ENCODE measurements at places on chromosomes 16 and 17. TPM values are rescaled to one million over a fixed set of nuclear protein-coding genes. Genes with fewer than 3 reads are reported as not detected.

NOG gene
- total RNA-seq: 4.8 TPM

DNA sequence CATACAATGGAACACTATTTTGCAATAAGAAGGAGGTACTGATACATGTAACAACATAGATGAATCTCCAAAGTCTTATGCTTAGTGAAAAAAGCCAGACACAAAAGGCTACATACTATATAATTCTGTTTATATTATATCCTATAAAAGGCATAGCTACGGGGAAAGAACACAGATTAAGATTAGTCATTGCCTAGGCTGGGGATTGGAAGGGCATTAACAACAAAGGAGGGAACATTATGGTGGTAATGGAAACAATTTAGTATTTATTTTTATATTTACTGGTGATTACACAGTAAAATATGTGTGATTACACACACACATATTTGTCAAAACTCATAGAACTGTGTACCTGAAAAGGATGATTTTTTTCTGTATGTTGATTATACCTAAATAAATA, 278.1 kb downstream of the ZFHX3 start:
- DNase-seq: no peak
- H3K4me1 ChIP-seq: no peaks in the 10 kb centered on the region
- no peaks in the 10 kb centered on the region for H3K27me3 ChIP-seq
- H3K36me3 ChIP-seq: no peaks in the 10 kb centered on the region

- no peaks in the 10 kb centered on the region for H3K27me3 ChIP-seq
- no peaks in the 10 kb centered on the region for H3K36me3 ChIP-seq
- DNase-seq: no peak
- H3K4me3 ChIP-seq: no peak overlapping the region
- no peak overlapping the region for H3K27ac ChIP-seq
These were observed 364.9 kb downstream of the SNX29 start for GRCh38 chr16:12341423-12341822.

DLX4 gene
- total RNA-seq: not detected

GRCh38 chr17:66423056-66423955, 120.9 kb downstream of the PRKCA start:
- H3K4me1 ChIP-seq: peaks cover 8% of the 10 kb centered on the region
- DNase-seq: no peak
- H3K36me3 ChIP-seq: no peaks in the 10 kb centered on the region

GRCh38 chr16:10813099-10813455, 5.5 kb downstream of the TVP23A start:
- no peaks in the 10 kb centered on the region for H3K4me1 ChIP-seq
- DNase-seq: no peak
- H3K4me3 ChIP-seq: no peak overlapping the region

CCL4L2 gene
- total RNA-seq: not detected

Data from CD4-positive, CD25-positive, alpha-beta regulatory T cell (primary cell).